ENCODE measurements at places on chromosomes 13 and 19.
A peak's percentile ranks its signal among the peaks of the same experiment; 100 is the strongest.

GRCh38 chr13:73138638-73139491 lies 80.1 kb downstream of the KLF5 start:
- DNase-seq: peak; percentile 25

DNA sequence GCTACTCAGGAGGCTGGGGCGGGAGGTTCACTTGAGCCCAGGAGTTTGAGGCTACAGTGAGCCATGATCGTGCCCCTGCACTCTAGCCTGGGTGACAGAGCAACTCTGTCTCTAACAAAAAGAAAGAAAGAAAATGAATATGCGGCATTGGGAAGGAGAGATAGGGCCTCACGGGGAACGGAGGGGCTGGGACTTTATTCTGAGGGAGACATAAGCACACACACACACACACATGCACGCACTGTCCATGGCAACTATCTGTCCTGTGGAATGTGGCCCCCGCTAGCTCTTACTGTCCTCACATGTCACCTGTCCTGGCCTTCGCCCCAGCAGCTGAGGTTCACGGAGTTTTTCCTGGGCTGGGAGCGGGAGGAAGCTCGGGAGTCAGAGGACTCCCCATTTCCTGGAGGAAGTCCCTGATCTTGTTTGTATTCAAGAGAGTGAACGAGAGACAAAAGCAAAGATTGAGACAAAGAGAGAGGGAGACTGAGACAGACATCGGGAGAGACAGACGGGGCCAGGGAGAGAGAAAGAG lies 654 bp downstream of the STAP2 start:
- peak; percentile 54 for DNase-seq

GRCh38 chr13:100350601-100351000 lies 238.0 kb downstream of the GGACT start:
- DNase-seq: no peak

GRCh38 chr13:101267656-101268055 lies 148.7 kb downstream of the NALCN start:
- DNase-seq: no peak

DNA sequence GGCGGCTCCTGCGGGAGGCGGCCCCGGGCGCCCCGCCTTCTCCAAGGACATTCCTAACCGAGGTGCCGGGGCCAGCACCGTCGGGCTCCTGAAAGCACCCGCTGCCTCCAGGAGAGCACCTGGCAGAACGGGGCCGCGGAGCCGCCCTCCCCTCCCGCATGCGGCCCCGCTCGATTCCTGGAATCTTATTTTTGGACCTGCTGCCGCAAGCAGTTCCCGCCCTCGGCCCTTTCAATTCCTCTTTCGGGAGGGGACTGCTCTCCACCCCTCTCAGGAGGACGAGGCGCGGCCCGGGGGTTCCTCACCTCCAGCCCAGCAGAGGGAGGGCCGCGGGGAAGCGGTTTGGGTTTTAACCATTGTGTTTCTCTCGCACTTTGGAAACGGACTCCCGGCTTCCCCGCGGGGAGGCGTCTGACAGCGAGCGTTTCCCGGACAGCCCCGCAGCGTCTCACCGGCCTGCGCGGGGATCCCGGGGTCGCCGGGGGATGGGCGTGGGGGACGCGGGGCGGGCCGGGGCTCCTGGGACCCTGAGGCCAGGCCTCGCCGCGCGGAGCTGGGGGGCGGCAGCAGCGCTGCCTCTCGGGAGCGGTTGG lies 849 bp downstream of the GAS6 start:
- DNase-seq: peak; percentile 63

- DNase-seq: no peak
These were observed 1.6 kb upstream of the PCDH8 start for GRCh38 chr13:52850072-52850395.

- DNase-seq: no peak
These were observed 321.5 kb upstream of the MAB21L1 start for GRCh38 chr13:35797991-35798390.
